Anterior cingulate cortex (tissue), 58 donors: ENCODE measurements at places on chromosomes 11 and 22.

DNA sequence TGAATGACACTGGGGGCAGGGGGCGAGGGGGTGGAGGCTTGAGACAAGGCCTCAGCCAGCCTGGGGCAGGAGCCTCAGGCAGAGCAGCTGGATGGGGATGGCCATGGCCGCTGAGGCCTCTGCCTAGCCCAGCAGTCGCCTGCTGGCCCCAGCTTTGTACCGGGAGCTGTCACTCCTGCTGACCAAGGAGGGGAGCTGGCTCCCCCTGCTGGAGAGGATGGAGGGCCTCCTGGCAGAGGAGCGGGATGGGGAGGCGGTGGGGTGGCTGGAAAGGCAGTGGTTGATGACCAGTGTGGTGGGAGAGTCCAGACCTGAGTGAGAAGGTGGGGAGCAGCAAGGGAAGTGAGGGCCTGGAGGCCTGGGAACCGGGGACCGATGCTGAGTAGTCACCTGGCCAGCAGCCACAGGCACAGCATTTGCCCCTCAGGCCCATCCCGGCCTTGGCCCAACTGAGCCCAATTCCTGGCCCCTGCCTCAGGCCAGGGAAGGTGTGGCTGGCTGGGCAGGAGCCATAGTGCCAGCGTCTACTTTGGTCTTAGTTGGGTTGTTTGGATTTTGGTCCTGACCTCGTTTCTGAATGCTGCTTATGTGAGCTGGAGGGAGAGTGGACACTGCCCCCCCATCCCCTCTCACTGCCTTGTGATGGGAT is 6.0 kb upstream of the SUSD2 start:
- no peak for DNase-seq

- no peak for DNase-seq
Measured at GRCh38 chr11:9774591-9775397, 110.9 kb downstream of the SWAP70 start.

DNA sequence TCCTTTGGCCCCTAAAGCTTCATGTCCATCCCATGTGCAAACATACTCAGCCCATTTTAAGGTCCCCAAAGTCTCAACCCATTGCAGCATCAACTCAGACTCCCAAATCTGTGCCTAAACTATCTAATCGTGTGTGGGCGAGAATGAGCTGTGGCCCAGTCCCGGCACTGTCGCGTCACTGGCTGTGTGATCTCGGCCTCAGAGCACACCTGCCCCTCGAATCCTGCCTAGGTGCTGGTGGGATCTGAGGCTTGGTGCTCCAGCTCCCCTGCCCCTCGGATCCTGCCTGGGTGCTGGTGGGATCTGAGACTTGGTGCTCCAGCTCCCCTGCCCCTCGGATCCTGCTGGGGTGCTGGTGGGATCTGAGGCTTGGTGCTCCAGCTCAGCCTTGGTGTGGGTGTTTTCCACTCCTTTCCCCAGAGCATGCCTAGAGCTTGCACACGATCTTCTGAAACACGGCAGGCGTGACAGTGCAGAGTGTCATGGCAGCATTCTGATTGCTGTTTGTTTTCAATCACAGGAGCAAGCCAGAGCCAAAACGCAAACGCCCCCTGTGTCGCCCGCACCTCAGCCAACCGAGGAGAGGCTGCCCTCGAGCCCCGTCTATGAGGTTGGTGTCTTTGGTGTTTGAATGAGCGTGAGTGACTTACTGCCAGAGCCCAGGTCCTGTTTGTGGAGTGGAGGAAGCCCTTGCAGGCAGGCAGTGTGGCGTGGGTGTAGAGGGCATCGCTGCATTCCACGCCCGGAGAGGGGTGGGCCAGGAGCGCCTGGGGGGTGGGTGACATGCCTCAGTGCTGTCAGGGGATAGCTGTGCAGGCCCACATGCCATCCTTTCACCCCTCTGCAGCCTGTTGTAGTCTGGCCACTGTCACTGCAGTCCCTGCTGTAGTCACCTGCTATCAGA is 32.6 kb downstream of the CTTN start:
- no peak for DNase-seq

DNA sequence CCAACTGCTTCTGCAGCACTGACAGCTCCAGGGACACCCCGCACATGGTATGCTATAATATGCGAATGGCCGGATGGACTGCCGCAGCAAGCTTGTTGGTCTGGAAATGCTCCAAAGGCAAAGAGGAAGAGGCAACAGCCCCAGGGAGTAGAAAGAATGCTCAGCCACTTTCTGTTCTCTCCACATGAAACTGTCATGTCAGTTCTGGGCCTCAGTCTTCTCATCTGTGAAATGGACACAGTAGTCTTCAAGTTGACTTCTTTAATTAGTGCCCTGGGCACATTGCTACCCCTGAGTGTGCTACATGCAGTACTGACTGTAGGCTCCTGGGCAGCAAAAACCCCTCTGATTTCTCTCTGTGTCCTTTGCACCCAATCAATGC is 19.9 kb downstream of the IL10RA start:
- no peak for DNase-seq

DNA sequence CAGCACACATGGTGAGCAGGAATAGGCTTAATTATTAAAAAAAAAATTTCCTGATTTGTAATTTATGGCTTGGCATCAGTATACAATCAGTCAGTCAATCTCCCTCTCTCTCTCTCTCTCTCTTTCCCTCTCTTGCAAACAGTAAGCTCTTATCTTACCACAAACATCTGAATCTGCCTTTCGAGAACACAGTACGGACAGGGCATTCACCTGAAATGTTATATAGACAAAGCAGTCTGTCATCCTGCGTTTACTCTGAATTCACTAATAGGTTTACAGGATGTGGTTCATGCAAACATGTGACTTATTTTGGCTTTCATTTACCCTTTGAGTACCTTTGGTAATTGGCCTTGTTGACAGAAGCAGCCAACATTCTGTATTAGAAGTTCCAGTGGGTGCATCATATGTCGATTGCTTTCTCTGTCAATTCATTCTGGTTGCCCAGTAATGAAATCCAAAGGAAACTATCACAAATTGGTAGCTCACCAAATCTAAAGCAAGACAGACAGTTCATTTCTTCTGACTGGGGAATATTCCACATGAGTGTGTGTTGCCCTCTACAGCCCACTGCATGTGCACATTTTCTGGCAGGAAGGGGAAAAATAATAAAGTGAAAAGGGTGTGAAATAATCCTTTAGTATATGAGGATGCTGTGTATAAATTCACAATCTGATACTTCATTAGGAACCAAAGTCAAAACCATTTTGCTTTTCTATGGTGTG is 1058.2 kb downstream of the LRRC4C start:
- DNase-seq, result no peak

- no peak for DNase-seq
Measured at GRCh38 chr11:105991888-105992287, 30.2 kb downstream of the MSANTD4 start.

- no peak for DNase-seq
Measured at GRCh38 chr22:42299586-42300258, 29.3 kb upstream of the TCF20 start.
